ENCODE measurements at places on chromosomes 6 and 20.

DNA sequence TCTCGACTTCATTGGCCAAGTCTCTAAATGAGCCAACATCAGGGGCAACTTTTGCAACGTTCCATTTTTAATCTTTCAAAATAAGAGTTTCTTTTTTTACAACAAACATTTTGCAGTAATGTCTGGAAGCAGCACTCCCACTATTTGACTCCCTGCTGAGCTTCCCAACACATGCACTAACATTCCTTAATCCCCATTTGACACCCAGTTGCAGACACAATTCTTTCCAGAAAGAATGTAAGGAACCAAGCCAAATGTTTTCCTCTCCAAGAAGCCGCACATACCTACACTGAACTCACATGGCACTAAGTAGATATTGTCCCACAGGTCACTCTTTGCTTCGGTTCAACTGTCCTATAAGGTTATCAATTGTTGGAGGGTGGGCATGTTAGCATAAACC is 165.6 kb downstream of the GRM1 start:
- DNase-seq = no peak

DNA sequence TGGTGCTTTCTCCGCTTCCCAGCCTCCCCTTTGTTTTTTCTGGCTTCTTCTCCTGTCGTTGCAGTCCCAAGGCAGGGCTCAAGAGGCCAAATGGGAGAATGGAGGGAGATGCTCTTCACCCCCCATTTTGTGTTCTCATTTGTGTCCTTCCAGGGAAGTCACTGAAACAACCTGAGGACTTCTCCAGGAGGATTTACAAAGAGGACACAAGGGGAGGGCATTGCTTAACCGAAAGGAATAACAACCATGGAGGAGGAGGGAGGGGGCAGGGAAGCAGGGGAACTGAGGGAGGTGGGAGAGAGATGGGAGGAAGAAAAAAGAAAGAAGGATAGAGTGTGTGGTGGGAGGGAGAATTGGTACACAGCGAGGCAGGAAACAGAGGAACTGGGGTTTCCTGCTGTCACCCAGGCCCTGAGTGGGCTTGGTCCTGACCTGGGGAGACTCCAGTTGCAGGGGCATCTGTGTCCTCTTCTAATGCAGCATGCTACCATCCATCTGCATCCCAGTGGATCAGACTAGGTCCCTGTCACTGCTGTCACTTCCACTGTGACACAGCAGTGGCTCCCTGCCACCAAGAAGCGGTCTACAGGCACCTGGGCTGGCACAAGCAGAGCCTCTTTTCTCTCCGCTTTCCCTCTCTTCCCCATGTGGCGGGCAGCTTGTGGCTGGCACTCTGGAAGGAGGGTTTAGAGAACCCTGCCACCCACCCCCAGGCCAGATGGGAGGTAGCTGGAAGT is 17.1 kb upstream of the MLN start:
- no peak for DNase-seq

- no peak for DNase-seq
Measured at GRCh38 chr20:16595376-16595775, 22.1 kb upstream of the KIF16B start.

DNA sequence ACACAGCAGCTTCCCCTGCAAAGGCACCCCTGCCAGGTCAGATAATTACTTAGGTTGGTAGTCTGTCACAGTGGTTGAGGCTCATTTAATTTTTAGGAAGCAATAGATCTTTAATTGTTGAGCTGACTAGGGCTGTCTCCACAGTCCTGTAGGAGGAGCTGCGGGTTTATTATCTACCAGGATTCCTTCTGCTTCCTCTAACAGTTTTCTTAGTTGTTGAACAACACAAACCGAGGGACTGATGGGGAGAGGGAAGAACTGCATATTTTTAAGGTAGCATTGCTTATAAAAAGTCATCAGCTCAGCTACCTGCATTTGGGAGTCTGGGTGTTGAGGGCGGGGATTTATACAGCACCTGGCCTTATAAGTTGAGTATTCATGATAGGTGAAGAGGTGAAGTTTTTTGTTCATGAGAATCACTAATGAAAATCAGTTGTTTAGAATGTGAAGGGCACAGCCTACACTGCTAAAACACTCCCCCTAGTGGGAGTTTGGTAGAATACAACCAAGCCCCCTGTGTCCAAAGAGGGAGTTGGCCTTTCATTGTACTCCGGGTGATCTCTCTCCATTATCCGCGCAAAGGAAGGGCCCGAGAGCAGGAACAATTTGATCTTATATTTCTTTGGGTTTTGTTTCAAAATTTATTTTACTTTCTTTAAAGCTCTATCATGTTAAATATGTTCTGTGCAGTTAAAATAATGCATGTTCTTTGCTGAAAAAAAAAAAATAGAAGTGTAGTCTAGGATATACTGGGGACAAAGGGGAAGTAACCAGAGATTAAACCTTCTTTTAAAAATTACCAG is 69.6 kb downstream of the SSR1 start:
- peak; percentile 43 for DNase-seq

DNA sequence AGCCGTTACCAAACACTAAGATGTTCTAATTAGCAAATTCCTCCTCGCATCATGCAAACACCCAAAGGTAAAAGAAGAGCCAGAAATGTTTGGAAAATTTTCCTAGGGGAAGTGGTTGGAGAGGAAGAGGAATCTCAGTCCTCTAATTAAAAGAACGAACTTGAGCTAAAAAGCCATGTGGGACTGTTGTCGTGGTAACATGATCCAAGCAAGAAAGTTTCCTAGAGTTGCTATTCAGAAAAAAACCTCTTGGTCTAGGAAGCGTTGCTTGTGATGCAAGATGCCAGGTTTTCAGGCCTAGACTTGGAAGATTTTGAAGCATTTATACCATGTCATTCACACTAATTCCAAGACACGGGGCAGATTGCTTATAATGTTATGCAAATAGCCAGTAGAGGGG is 106.8 kb upstream of the DOK5 start:
- DNase-seq = no peak
